ENCODE measurements at places on chromosomes 4 and X.
A peak's percentile ranks its signal among the peaks of the same experiment; 100 is the strongest.

- no peak for DNase-seq
Measured at GRCh38 chr4:15469402-15470127, at the start of gene CC2D2A. TSS of gene CC2D2A (plus strand) at chr4:15469882. CDS start at chr4:15475933, 6,051 bp downstream.

- DNase-seq: no peak
Measured at GRCh38 chr4:104591510-104591911, 96.8 kb upstream of the CXXC4 start.

DNA sequence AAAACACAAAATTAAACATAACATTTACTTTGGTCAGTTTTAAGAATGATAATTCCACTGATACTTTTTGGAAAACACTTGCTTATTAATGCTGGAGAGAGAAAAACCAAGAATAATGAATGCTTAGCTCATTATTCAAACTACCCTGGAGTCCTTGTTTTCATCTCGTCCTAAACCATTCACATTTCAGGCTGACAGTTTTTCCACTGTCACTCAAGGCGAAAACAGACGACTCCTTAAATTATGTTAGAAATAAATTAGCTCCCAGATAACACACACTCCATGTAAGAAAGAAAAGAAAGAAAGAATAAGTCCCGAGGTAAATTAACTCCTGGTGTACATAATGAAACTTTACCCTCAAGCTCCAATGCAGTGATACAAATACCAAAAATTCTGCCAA is 33.5 kb downstream of the TLR10 start:
- no peak for DNase-seq

GRCh38 chr4:95847908-95848460 is 8.1 kb downstream of the PDHA2 start:
- DNase-seq: no peak

DNA sequence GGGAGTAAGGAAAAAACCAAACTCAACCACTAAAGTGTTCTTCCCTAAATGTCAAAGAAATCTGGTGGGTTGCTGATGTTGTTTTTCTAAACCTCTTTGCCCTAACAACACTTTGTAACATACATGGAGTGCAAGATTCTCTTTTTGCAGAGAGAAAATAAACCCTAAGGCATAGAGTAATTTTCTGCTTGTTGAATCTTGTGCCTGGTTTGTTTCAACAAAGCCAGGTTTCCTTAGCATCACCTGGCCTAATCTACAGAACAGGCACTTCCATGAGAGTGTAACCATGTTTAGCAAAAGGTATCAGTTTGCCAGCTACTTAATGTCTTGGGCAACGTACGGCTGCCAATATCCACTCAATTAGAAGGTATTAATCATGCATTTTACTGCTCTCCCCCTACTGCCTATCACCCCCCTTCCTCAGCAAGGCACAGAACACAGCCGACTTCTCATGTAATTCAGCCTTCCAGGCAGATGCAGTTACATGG is 219.2 kb downstream of the MAML3 start:
- no peak for DNase-seq

DNA sequence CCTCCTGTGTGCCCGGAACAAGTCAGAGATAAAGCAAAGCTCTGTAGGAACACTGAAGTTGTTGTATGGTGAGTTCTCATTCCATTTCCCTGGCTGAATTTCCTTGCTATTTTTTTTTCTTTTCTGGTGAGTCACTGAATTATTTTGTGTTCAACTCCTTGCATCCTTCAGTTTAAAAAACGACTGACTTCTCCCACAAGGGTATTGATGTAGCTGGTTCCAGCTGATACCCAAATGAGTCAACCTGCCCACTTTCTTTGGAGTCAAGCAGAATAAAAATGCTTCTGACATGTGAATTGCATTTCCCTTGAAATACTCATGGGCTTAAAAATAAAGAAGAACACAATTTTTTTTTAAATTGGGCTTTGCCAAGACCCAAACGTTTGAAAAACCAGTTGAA is 85.5 kb downstream of the SHOX start:
- DNase-seq: no peak

GRCh38 chr4:2800691-2801596 is 8.1 kb downstream of the SH3BP2 start:
- DNase-seq: peak; percentile 80

DNA sequence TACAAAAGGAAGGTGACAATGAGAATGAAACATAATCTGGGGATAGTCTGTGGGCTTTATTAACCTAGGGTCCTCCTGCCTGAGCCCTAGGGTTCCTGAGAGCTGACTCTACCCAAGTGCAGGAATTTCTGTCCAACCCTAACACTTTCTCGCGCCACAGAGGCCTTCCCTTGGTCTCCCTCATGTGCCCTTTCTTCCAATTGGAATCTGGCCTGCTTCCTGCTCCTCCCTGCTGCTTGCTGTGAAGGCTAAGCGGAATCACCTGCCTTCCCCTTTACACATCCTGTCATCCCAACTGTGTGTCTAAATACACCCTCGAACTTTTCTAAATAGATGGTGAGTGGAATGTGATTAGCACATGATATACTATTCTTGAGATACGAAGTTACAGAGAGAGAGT is 5.9 kb downstream of the MAGEA11 start:
- no peak for DNase-seq

- no peak for DNase-seq
Measured at GRCh38 chr4:147620315-147620714, 3.1 kb downstream of the TMEM184C start.

DNA sequence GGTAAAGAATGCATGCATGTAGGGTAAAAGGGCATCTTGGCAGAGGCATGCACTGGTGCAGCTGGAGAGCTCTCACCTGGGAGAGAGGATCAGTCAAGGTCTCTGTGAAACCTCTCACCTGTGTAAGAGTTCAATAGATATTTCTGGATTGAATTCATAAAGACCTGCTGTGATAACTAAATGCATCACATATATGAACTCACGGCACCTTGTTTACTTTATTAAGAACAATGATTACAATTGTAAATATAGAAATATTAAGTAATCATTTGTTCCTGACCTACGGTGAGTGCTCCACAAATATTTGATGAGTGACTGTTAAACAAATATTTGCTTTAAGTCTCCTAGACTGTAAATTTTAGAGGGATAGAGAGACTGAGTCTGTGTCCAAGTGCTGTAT is 85.9 kb upstream of the PAQR3 start:
- no peak for DNase-seq

- DNase-seq: no peak
Measured at GRCh38 chr4:77788990-77789389, 30.2 kb downstream of the CNOT6L start.

DNA sequence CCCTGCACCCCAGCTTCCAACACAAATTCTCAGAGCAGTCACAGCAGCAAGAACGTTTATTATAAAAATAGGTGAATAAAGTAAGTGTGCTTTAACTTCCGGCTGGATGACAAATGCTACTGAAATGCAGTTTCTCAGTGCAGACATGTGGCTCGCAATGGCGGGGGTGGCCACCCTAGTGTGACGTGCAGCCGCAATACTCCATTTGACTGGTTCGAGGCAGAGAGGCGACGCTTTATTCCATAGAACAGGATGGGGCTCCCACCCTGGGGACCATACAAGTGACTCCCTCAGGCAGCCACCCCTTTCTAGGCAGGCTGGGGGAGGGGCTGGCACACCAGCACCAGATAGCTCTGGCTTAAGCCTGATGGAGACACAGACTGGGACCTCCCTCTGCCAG is 14.5 kb downstream of the TNIP2 start:
- DNase-seq: no peak

DNA sequence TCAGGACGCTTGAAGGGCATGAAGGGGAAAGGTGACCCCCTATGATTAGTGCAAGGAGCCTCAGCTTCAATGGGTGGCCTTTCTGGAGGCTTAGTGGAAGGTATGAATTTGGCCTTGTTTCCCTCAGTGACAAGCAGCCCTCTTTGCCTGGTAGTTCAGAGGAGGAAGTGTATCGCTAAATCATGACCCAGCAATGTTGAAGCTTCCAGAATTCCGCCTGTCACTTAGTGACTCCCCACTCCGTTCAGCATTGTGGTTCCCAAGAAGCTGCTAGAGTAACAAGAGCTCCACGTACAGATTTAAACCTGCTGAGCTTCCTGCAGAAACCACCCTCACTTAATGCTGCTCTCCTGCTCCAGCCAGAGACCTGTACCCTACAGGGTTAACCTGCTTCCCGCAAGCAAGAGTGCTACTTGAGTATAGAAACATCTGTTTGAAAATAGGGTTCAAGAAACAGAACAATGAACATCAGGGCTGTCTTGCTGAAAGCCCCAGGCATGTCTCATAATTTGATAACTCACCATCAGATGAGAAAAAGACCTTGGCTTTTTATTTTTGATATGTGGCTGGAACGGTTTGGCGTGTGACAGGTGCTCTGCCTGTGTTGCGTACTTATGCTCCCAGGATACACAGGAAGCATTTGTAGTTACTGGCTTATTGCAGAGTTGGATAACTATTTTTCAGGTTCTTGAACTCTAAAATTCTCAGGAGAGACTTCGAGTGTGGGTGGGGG is 105.2 kb downstream of the UCHL1 start:
- no peak for DNase-seq

DNA sequence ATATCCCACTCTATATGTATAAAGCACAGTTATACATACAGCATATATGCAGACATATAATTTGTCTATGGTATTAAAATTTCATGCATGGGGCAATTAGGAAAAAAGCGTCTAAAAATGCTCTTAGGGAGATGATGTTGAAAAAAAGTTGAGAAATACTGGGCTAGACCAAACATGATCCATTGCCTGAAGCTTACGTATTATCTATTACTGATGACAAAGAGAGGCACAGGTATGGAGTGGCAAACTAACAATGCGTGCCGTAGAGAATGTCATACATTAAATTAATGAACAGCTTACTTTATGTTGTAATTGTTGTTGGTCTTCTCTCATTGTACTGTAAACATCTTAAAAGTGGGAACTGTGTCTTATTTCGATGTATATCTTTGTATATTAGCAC is 13.9 kb downstream of the RHOH start:
- no peak for DNase-seq

- no peak for DNase-seq
Measured at GRCh38 chr4:3322059-3322550, 29.3 kb downstream of the RGS12 start.

GRCh38 chr4:185805979-185806378 is 6.0 kb downstream of the SORBS2 start:
- DNase-seq: no peak

DNA sequence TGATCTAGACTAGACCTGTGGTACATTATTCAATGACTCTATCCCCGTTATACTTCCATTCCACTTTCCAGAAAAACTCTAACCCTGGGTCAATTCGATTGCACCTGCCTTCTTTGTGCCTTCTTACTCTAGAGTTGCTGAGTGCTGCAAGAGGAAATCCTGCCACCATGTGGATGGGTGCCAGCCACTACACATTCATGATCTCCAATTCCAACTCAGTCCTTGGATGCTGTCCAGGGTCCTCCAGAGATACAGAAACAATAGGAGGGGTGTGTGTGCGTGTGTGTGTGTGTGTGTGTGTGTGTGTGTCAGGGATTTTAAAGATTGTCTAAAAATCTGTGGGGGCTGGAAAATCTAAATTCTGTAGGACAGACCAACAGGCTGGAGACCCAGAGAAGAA is 42.9 kb upstream of the INTS6L start:
- no peak for DNase-seq

DNA sequence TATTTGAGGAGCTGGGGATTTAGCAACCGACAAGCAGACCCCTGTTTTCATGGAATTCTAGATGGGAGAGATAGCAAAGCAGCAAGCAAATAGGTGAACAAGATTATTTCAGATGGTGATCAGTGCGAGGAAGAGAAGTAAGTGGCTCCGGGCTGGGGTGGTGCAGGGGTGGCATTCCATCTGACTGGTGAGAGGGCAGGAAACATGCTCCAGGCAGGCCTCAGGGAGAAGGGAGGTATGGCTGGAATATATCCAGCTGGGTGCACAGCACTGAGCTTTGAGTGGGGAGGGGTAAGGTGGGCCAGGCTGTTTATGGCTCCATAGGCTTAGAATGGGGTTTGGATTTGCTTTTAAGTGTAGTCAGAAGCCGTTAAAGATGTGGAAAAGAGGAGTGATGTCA is 21.2 kb downstream of the PTTG2 start:
- no peak for DNase-seq

- peak; percentile 28 for DNase-seq
Measured at GRCh38 chr4:141132709-141133145, 542 bp downstream of the RNF150 start.

DNA sequence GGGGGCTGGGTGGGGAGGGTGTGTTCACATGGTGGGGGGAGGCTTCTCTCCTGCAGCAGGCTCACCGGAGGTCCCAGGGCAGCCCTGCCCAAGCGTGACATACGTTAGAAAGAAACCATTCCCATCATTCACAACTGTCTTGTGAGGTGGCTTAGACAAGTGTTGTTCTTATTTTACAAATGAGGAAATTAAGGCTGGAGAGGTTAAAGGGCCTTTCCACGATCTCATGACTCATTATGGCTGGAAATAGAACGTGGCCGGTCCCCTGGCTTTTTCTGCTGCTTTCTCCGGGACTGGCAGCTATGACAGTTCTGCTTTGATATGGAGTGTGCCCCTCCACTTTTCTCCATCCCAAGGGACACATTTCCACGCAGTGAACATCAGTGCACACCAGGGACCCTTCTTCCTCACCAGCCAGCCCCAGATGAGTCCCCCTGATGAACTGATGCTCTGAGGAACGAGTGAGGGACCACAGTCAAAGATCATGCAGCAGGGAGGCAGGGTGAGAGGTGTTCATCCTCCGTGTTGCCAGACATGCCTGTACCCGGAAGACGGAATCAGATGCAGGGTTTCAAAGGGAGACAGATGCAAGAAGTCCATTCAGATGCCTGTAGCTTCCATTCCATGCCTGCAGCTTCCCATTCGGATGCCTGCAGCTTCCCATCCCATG is 64.0 kb upstream of the ACSL1 start:
- DNase-seq: no peak

DNA sequence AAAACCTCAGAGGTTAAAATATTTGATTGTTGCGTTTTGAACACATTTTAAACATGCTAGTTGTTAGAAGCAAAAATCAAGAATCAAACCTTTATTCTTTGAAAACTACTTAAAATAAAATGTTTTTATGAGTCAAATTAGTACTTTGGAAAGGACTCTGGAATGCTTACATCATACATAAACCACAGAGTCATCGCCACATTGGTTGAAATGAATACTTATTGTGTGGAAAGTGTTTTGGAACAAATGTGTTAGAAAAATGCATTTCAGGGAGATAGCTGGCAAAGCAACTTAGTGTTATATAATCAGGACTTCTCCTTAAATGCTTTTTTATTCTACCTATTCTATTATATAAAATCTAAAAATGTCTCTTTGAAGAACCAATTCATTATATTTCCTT is 49.4 kb upstream of the CAMK2D start:
- no peak for DNase-seq

DNA sequence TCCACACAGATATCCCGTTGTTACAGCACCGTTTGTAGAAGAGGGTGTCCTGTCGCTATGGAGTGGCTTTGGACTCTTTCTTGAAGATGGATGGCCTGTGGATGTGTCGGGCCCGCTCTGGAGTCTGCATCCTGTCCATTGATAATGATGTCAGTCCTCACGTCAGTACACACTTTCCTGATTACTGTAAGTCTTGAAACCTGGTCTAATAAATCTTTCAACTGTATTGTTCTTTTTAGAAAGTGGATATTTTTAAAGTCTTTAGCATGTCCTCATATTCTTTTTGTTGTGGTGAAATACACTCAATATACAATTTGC is 14.9 kb downstream of the MSANTD1 start:
- no peak for DNase-seq

GRCh38 chrX:101091817-101092216 is 6.2 kb upstream of the CENPI start:
- DNase-seq: no peak
